Fibroblast of mammary gland (primary cell): ENCODE measurements at places on chromosomes 5 and 9.
A peak's percentile ranks its signal among the peaks of the same experiment; 100 is the strongest.

DNA sequence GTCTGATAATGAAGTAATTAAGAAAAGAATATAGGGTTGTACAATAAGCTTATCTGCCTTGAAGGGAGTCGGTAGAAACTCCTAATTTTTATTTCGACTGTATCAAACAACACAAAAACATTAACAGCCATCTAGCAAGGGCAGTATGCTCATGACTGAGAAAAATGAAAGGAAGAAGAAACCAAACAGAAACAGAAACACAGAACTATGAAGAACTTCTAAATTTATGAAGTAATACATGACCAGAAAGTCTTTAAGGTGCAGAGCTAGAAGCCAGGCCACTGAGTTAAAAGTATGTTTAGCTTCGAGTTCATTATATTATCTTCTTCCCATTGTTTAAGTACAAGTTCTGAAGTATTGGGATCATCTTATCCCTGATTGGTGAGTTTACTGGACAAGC is 367.3 kb upstream of the C9orf72 start:
- no peak for DNase-seq

DNA sequence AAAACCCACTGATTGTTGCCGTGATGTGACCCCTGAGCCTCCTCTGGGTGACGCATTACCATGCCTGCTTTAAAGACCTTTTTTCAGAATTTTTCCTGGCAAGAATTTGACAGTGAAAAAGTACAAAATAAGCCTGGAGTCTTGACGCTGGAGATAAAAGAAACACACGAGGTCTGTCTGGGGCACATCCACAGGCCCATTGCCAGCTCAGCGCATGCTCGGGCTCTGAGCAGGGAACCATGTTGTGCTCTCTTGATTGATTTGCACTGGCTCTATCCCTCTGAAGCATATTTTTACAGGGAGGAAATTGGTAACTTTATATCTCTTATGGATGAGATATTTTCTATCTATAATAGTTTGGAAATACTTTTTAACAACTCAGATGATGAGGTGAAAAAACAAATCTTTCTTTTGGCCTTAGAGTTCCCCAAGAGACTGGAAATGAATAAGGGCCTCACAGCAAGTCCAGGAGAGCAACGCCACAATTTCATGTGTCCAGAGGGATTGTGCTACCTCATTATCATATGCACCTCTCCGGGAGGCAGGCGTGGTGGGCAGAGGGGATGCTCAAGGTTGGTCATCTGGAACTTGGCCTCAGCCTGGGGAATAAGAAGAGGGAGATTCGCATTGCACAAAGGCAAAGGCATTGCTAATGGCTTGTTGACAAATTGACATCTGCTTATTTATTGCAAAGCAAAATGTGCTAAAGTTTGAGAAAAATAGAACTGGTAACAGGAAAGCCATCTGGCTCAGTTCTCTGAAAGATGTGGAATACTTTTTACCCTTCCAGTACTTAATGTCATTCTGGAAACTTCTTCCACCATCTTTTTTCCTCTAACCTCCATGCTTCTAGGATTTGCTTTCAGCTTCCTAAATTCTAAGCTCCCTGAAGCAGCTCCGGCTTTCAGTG is 183.8 kb downstream of the PJA2 start:
- no peak for DNase-seq

DNA sequence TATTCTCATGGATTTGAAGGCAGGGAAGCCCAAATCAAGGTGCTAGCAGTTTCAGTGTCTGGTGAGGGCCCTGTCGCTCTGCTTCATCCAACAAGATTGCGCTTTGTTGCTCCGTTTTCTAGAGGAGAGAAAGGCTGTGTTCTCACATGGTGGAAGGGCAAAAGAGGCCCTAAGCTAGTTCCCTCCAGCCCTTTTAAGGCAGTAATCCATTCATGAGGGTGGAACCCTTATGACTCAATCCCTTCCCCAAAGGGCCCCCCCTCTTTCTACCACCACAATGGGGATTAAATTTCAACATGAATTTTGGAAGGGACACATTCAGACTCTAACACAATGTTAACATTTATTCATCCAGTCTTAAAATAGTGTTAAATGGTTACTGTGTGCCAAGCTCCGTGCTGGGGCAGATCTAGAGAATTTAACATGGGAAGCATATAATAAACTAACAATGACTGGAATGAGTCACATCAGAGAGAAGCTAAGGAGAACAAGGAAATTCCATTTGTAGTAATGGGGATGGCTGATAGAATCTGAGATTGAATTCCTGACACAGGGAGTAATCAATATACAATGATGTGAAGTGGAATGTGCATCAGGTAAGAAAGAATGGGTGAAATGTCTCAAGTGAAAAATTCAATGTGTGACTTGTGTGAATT is 382.8 kb upstream of the ZNF608 start:
- DNase-seq = no peak

GRCh38 chr5:113572716-113573115 is 59.2 kb downstream of the YTHDC2 start:
- DNase-seq = peak; percentile 7

DNA sequence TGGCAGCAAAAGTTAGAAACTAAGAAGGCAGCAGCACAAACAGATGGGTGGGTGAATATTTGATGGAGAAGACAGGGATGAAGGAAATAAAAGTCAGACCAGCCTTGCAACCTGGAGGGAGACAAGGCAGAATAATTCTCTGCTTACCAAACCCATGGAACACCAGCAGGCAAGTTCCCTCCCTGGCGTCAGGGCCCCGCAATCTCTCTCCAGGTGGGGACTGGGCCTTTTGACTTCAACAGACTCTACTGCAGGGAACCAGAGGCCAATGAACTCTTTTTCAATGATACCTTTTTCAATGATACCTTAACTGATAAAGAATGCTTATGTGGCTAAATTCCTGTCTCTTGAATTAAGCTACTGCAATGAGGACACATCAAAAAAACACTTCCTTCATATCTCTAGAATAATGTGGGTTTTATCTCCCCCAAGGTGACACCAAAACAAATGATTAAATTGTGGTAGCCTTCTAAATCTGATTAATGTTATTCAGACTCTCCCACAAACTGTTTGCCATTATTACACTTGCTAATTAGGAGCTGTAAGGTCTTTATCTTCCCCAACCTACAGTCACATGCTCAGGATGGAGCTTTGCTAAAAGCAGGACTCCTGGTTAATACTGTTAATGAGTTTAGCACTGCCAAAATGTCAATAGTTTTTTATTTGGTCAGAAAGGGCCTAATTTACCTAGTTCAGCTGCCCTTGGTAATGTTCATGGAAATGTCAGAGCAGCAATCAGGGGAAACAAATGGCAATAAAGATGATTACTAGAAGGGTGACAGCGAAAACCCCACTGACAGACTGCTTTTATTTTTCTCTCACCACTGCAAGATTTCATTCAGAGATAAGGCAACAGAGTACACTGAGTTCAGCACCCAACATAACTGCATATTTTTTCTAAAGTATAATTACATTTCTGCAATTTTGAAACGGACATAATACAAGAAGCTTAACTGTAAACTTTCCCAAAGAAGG is 165.5 kb downstream of the TSSK1B start:
- no peak for DNase-seq

DNA sequence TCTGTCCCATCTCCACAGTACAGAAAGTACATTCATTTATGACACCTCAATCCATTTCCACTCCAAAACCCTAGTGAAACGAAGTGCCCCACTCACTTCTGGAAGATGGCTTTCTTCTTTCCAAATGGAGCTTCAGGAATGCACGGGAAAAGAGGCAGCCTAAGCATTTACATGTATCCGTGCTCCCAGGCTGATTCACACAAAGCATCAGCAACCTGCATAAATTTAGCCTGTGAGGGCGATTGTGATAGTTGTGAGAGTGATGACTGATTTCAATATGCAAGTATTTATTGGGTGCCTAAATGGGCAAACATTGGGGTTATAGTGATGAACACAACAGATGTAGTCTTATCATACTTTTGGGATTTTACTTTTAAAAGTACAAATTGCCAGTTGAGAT is 86.6 kb downstream of the PLPPR1 start:
- no peak for DNase-seq

DNA sequence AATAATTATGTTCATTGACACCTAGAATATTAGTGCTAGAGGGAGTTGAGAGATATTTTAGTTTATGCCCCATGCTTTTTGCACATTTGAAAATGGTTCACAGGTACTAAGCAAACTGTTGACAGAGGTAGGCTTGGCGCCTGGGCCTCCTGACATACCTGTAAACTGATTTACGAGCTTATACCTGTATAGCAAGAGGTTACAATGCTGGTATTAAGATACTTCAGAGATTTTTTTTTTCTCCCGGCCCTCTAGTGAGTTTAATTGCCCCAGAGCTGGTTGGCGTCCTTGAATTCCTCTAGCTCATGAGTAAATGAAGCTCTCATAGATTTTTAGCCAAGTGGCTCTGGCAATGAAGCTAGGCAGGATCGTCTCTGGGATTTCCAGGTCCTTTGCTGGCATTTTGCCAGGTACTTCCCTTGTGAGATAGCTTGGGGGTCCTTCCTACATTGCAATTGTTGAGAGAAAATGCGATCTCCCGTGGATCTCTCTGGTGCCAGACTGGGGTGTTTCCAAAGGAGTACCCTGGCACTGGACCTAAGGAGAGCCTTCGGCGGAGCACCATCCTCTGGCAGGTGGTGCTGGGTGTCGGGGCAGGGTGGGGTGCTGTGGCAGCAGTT is 9.0 kb downstream of the SLC36A1 start:
- DNase-seq = no peak

DNA sequence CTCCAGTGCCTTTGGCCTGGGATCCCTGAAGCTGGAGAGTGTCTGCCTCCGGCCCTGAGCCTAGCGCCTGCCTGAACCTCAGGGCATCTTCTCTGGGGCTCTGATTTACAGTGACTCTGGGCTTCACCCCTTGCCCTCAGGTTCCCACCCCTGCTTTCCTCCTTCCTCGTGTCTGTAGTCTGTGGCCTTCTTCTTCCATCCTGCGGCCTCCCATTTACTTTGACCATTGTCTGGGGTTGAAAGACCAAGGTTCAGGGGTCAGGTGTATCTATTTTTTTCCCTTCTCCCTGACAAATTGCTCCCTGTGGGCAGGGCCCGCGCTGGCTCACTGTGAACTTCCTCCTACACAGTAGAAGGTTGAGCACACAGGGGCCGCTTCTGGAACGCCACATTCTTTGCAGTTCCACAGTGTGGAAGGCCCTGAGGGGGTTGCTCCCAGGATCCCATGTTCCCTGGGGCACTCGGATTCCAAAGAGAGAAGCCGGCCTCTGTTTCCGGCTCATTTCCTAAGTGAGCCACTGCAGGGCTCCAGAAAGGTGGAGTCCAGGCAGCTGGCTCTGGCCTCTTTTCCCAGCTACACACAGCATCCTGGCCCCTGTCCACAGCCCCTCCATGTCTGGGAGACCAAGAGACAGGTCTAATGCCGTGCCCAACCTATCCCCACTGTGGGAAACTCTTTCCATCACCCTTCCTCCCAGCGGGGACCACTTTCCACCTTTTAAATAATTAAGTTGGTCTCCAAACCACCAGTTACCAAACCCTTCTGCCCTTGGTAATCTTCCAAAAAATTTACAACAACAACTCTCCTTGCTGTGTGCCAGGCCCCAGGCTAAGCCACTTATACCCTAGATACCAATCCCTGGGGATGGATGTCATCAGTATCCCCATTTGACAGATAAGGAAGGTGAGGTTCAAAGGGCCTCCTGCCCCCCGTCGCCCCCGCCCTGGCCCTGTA is 140.3 kb upstream of the IER5L start:
- no peak for DNase-seq

DNA sequence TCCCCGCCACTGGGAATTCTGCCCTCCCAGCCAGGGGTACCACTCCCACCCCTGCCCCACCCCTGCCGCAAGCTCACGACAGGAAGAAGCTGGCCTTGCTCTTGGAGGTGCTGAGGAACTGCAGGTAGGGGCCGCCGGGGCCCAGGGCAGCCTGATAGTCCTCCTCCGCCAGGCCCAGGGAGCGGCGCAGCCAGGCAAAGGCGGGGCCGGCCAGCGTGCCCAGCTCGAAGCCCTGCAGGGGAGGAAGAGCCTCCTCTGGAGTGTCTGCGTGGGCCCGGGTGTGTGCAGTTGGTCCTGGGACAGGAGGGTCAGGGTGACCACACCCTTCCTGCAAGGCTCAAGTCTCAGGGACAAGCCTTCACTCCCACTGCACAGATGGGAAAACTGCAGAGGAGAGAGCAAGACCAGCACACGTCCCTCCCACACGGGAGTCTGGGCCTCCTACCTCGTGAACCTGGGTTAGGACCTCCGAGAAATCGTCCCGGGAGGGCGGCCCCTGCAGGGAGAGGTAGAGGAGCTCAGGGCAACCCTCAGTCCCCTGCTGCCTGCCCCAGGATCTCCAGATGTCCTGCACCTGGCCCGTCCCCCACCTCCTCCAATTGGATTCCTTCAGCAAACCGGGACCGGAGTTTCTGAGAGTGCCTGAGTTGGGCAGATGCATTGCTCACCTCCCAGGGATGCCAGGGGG is 2.4 kb downstream of the PIP5KL1 start:
- DNase-seq = no peak

- peak; percentile 30 for DNase-seq
Observed at GRCh38 chr5:177368869-177369644, 11.3 kb downstream of the RGS14 start.

- no peak for DNase-seq
Observed at GRCh38 chr5:1190837-1191239, 10.6 kb upstream of the SLC6A19 start.

DNA sequence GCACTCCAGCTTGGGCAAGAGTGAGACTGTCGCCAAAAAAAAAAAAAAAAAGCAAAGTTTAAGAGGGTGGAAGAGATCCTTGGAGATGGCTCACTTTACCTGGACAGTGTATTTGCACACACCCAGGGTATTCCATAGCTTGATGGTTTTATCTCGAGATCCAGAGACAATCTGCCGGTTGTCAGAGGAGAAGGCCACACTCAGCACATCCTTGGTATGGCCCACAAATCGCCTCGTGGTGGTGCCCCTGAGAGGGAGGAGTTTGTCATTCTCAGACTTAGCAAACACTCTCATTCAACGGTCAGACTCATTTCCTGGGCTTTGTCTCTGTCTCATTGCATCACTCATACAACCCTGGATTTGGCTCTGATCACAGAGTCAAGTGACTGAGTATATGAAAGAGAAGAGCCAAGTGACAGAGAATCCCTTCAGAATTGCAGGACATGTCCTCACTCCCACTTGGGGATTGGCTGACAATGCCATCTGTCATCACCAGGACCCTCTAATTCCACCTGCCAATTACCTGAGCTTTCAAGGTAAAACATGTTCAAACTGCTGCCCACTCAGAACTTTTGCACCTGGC is 2.2 kb downstream of the RACK1 start:
- peak; percentile 93 for DNase-seq

DNA sequence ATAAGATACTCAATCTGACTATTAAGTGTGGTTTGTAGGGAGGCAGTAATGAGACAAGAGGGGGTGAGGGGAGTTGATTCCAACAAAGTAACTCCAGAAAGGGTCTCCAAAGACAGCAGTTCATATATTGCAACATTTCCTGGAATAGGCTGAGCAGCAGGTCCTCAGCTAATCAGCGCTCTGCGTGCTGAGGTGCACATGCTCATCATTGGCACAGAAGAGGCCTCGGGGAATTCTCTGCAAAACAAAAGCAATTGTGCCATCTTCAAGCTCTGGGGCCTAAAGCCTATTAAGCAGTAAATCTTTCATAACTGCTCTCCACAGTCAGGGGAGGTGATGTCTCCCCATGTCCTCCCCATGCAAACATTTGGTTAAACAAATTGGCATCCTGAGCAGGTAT is 357.3 kb downstream of the SPOCK1 start:
- peak; percentile 73 for DNase-seq

GRCh38 chr5:123035360-123035917 is 1.1 kb downstream of the PPIC start:
- DNase-seq = peak; percentile 53

GRCh38 chr9:75054368-75055001 is 26.4 kb upstream of the CARNMT1 start:
- peak; percentile 54 for DNase-seq
